ENCODE measurements at places on chromosomes 3 and 15. TPM values are rescaled to one million over a fixed set of nuclear protein-coding genes. Genes with fewer than 3 reads are reported as not detected.

PAQR9 gene
- total RNA-seq = not detected

CDC25A gene
- total RNA-seq = 5.9 TPM

ACKR4 gene
- 0.18 TPM for total RNA-seq

SCN11A gene
- total RNA-seq = 0.09 TPM

ZMYND10 gene
- 0.36 TPM for total RNA-seq

FRMD4B gene
- total RNA-seq = 107 TPM

CP gene
- total RNA-seq = 0.28 TPM

CISH gene
- 0.19 TPM for total RNA-seq

AHSG gene
- total RNA-seq = not detected

FSTL1 gene
- total RNA-seq = 542 TPM

PLAAT1 gene
- 0.45 TPM for total RNA-seq

RPL39L gene
- total RNA-seq = 24.2 TPM

GRAMD2A gene
- under 0.01 TPM for total RNA-seq

SERINC4 gene
- total RNA-seq = not detected

IVD gene
- 46.3 TPM for total RNA-seq

SLC24A5 gene
- not detected for total RNA-seq

PSTPIP1 gene
- total RNA-seq = 0.09 TPM

GOLGA6L7 gene
- not detected for total RNA-seq

CCR1 gene
- not detected for total RNA-seq

CCDC54 gene
- total RNA-seq = not detected

AMIGO3 gene
- not detected for total RNA-seq

AMT gene
- total RNA-seq = 1.2 TPM

IL17RD gene
- total RNA-seq = 0.90 TPM

SAMMSON gene
- not detected for total RNA-seq

CERS3 gene
- total RNA-seq = not detected

CAND2 gene
- total RNA-seq = 1.1 TPM

GHSR gene
- not detected for total RNA-seq

PLD1 gene
- 42.9 TPM for total RNA-seq

SLC12A1 gene
- total RNA-seq = not detected

ZNF717 gene
- total RNA-seq = 5.0 TPM

RTP2 gene
- total RNA-seq = not detected

CHAC1 gene
- total RNA-seq = 2.7 TPM

CEMIP gene
- 0.27 TPM for total RNA-seq

FGF12 gene
- 0.28 TPM for total RNA-seq

KCTD6 gene
- 5.3 TPM for total RNA-seq
